GOT3 (cell line): ENCODE measurements at places on chromosomes 16 and 17.

DNA sequence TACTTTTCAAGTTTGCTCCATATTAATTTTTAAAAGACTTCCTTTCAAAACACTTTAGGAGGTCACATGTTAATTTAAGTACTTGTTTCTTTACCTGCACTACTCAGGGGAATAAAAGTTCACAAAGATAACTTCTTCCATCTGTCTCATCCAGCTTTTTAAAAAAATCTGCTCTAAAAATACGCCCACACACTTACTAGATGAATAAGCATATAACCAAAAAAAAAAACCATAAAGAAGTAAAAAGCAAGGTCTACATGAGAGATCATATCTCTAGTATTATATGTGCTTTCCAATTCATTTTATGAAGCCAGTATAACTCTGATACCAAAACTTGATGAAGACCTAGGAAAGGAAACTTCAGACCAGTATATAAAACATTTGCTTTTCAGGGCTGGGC lies 17.2 kb downstream of the SKAP1 start:
- no peak for DNase-seq

DNA sequence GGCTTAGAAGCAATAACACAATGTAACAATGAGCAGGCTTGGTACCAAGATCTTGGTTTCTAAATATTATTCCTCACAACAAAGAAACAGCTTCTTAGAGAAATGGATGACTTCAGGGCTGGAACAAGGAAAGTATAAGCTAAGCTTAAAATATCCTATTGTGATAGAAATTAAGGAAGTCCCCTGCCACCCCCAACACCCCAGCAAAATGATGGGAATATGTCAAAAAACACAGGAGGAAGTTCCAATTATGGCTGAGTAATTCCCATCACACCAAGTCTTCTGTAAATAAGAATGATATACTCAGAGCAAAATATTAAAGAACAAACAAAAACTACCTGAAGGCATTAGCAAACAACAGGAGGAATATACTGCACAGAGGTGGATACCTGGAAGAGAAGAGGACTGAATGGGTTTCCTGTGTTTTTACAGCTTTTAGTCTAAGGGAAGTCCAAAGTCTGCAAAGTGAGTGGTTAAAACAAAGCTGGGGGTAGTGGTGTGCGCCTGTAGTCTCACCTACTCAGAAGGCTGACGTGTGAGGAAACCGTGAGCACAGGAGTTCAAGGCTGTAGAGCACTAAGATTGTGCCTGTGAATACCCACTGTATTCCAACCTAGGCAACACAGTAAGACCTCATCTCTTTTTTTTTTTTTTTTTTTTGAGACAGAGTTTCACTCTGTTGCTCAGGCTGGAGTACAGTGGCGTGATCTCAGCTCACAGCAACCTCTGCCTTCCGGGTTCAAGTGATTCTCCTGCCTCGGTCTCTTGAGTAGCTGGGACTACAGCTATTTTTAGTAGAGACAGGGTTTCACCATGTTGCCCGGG lies 17.1 kb upstream of the ATP6V0A1 start:
- DNase-seq: no peak

DNA sequence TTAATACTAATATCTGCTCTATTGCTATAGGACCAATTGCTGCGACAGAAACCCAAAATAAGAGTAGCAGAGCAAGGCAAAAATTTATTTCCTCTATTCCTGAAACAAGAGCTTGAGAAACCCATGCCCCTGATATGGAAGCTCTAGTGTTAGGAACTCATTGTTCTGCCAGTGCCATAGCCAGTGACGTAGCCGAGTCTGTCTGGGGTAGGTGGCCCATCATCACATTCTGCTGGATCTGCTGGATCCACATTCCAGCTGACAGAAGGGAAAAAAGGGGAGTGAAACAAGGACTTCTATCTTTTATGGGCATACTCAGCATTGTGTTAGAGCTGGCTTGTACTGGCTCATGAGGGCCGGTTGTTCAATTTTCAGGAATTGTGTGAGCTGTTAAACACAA lies 248.9 kb upstream of the MON1B start:
- DNase-seq: no peak

DNA sequence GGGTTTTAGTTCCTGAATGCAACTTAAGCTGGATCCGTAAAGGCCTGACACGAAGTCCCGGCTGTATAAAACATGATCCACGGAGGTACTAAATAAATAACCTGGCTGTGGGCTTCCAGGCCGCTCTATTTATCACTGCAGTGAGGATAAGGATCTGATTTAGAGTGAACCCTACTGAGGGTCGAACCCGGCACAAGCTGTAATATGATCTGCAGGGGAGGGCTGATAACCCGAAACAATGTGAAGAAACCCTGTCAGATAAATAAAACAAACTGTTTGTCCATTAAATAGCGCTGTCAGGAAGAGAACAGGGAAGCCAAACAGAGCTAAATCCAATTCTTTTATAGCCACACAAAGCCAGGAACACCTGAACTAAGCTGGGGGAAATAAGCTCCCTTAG lies 375.6 kb upstream of the SALL1 start:
- DNase-seq: no peak

DNA sequence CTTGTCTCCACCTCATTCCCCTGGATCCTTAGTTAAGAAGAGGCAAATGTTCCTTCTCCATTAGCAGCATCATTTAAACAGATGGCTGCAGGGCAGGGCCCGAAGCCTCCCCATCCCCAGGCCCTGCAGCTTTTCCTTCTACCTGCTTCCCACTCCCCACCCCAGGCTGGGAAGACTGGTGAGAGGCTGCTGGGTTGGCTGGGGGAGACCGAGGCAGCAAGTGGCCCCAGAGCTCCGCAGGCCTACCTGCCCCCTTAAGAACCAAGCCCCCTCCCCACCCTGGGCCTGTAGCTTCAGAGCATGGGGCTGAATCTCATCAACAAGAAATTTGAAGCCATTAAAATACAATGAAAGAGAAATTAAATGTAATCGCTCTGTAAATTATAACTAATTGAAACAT lies 22.1 kb upstream of the RPL38 start:
- DNase-seq: no peak

DNA sequence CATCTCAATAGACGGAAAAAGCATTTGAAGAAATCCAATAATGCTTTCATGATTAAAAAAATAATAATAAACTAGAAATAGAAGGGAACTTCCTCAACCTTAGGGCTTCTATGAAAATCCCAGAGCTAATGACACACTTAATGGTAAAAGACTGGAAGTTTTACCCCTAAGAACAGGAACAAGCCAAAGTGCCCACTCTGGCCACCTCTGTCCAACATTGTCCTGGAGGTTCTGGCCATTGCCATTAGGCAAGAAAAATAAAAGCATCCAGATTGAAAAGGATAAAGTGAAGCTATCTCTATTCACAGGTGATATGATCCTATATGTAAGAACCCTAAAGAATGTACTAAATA lies 2.5 kb upstream of the LITAF start:
- DNase-seq: no peak

DNA sequence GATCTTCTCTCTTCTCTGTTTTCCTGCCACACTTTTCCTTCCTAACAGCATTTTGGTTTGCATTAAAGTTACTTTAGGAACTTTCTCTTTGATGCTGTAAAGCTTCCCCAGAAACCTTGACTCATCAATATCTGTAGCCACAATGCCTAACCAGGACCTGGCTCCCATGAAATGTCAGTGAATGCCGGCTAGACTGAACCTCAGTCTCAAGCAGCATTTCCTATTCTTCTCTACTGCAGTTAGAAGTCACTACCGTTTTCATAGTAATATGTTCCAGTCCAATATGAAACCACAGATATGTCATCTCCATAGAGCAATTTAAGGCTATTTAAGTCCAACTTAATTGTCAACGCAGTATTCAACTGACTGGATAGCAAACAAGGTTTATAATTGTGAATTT lies 28.9 kb downstream of the ITFG1 start:
- DNase-seq: no peak

DNA sequence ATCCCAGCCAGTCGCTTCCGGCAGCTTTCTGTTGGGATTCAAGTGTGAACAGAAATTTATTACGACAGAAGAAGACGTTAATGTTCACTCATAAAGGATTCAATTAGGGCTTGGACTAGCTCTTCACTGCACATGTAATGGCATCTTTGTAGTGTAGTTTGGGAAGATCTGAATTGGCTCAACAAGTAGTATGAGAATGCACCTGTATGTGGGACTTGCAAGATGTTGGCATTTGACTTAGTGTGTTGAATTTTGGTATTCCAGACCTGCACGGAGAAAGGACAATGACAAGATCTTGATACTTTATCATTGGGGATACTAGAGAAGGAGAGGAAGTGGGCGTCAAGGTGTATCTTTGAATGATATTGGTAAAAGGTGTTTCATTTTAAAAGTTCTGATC lies 1.2 kb downstream of the PSMD11 start:
- no peak for DNase-seq

GRCh38 chr17:48544349-48545021 lies 424 bp downstream of the HOXB2 start:
- DNase-seq: no peak

- no peak for DNase-seq
These were observed 5.0 kb upstream of the SRL start for GRCh38 chr16:4246777-4247459.

- no peak for DNase-seq
These were observed 72.8 kb upstream of the ZNF750 start for GRCh38 chr17:82912484-82913089.

DNA sequence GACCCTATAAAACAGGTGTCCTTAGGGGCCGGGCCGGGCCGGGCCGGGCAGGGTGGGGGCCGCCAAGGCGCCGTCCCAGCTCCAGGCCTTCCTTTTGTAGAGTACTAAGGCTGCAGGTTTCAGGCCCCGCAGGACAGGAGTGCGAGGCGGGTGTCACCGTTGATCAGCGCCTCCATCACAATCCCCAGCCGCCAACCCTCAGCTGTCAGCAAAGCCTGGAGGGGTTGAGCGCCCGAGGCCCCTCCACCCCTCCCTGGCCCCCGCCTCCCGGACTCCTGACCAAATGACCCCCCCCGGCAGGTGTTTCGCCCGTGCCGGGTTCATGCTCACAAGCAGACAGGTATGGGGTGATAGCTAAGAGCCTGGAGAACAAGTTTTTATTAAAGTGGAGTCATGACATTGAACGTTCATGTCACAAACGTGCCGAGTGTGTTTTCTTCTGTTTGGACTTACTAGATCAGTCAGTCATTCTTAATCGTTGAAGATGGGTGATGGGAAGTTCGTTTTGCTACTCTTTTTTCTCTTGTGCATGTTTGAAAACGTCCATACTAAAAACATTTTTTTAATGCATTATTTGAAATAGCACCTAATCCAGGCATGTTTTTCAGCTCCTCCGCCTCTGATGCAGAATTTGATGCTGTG lies 534 bp downstream of the ARL2BP start:
- no peak for DNase-seq

- DNase-seq: no peak
These were observed 154.0 kb upstream of the ASIC2 start for GRCh38 chr17:33447090-33447489.

DNA sequence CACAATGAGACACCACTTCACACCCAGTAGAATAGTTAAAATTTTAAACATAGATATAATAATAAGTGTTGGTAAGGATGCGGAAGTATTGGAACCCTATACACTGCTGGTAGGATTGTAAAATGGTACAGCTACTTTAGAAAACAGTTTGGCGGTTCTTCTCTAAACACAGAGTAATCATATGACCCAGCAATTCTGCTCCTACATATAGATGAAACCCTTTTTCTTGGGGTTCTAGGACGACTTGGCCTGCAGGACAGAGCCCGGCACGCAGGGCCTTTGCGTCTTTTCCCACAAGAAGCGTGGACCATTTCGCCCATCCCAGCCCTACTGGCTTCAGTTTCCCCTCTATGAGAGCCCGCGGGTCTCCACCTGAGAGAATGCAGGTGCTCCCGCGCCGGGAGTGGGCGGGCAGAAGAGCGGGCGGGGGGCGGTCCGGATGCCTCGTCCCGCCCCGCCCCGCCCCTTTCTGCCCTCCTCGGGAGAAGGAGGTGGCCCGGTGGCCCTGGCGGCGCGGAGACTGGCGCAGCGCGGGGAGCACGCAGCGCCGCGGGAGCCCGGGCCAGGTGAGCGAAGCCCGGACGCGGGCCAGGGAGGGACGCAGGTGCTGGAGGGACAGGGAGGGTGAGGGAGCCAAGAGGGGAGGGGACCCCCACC lies at the start of gene SDR42E2:
Gene SDR42E2 (plus strand): TSS at position 508 of the 657 bp plus-strand sequence. CDS start 3,077 bp downstream, outside the sequence.
- DNase-seq: no peak

DNA sequence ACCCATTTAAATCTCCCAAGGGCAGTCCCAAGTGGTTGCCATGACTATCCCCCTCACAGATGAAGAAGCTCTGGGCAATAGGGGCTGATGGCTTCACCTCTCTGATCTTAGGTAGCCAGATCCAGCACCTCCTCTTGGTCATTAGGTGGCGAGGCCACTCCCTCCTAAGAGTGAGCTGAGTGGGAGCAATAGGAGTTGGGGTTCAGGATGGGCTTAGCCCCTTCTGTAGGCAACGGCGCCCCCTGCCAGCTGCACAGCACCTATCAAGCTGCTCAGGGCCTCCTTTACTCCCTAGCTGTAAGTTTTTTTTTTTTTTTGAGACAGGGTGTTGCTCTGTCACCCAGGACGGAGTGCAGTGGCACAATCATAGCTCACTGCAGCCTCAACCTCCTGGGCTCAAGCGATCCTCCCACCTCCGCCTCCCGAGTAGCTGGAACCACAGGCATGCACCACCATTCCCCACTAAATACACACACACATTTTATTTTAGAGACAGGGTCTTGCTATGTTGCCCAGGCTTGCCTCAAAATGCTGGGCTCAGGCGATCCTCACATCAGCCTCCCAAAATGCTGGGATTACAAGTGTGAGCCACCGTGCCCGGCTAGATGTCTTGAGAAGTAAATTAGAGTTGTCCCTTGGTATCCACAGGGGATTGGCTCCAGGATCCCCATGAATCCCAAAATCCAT lies 3.5 kb upstream of the RRAD start:
- DNase-seq: no peak

- DNase-seq: no peak
These were observed 162.5 kb downstream of the MAF start for GRCh38 chr16:79437764-79438751.

- DNase-seq: no peak
These were observed 264.2 kb downstream of the MRTFB start for GRCh38 chr16:14335297-14335696.

DNA sequence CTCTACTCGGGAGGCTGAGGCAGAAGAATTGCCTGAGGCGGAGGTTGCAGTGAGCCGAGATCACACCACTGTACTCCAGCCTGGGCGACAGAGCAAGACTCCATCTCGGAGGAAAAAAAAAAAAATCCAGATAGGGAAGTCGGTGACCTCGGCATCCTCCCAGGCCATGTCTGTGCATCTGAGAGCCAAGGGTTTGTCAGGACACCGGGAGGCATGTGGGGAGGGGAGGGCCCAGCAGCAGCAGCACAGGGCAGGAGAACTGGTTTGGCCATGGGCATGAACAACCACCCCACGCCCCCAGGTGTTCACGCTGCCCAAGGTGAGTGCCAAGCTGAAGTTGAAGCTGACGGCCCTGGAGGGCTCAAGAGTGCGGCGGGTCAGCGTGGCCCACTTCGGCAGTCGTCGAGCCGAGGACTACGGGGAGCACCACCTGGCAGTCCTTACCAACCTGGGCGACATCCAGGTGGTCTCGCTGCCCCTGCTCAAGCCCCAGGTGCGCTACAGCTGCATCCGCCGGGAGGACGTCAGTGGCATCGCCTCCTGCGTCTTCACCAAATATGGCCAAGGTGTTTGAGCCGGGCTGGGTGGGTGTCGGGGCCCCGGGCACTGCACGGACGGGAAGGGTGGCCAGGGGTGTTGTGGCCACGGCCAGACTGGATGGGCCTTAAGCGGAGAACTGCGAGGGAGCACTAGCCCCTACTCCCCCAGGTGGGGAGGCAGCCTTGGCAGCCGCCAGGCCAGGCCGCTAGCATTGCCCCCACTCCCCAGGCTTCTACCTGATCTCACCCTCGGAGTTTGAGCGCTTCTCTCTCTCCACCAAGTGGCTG lies 14.7 kb upstream of the MYO15B start:
- no peak for DNase-seq
